ENCODE measurements at places on chromosomes 7 and 10.

- DNase-seq, result no peak
Measured at GRCh38 chr10:113283189-113283588, 269.7 kb upstream of the HABP2 start.

DNA sequence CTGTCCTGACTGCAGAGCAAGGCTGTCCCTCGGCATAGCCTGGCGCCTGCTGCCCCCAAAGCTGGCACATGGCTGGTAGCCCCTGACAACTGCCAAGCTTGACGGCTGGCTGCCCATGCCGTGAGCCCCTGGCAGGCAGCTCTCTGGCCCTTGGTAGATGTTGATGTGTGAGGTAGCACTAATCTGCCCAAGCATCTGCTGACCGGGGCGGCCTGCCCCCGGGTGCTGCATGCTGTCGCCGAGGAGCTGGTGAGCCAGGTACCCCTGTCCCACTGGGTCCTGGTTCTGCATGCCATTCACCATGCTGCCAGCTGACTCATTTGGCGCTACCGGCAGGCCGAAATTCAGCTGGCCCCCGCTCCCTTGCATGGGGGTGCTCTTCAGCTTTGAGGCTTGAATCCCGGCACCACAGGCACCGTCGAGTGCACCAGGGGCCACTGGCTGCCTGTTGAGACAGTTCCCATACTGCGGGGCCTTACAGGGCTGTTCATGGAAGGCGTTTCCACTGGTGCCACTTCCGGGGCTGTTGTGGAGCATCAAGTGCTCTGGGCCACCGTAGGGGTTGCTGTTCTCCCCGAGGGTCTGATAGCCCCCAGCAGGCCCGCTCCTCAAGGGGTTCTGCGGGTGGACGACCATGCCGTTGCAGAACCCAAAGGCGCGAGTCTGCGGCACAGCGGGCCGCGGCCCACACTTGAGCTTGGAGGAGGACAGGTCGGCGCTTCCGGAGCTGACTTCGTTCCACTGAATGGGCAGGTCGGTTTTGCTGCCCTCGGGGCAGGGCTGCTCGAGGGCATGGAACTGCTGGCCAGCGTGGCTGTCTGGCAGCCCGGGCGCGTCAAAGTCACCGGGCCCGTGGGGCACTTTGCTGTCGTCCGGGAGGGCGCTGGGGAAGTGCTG lies 262.2 kb upstream of the INHBA start:
- no peak for DNase-seq

- no peak for DNase-seq
Measured at GRCh38 chr10:62919776-62920175, 103.6 kb upstream of the EGR2 start.

GRCh38 chr7:117186218-117187010 lies 136.4 kb downstream of the WNT2 start:
- no peak for DNase-seq

- DNase-seq, result no peak
Measured at GRCh38 chr7:55992346-55992745, 28.0 kb downstream of the NIPSNAP2 start.

DNA sequence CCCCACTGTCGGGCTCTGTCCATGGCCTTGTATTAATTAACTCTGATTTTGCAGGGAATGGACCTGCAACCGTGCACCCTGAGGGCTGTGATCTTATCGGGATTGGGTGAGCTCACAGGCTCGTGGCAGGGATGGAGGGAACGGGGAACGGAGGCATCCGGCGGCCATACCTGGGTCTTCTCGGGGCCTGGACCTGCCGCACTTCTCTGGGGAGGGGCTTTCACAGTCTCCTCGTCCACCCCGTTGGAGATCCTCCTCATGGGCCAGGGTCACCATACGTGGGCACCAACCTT lies 57.5 kb upstream of the SHH start:
- DNase-seq, result no peak

DNA sequence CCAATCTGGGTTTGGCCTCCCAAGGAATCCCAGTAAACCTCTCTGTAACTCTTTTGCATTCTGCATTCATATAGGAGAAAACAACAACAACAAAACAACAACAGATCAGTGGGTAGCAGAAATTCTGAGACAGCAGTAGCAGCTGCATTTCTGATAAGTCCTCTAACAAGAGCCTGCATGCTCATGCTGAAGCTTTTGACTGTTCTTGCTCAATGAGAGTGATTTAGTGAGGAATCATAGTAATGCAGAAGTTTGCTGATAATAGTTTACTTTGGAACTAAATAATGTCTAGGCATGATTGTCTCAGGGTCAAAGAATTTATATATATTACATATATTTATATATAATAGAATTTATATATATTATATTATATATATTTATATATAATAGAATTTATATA lies 35.2 kb downstream of the BMPER start:
- no peak for DNase-seq

DNA sequence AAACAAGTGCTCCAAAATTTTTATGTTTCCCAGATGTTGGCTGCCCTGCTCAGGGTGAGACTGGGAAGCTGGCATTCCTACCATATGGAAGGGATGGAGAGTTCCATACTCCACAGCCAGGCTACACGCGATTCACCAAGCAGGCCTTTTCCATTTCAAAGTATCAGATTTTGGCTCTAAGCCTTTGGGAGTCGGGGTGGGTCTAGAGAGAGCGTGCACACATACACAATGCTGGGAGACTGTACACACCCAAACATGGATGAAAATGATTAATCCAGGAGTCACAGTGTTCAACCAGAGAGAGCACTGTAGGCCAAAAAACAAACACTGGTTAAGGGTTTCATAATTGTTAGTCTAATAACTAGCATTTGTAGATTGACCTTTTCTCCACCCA lies 295.0 kb downstream of the BICC1 start:
- DNase-seq, result no peak

DNA sequence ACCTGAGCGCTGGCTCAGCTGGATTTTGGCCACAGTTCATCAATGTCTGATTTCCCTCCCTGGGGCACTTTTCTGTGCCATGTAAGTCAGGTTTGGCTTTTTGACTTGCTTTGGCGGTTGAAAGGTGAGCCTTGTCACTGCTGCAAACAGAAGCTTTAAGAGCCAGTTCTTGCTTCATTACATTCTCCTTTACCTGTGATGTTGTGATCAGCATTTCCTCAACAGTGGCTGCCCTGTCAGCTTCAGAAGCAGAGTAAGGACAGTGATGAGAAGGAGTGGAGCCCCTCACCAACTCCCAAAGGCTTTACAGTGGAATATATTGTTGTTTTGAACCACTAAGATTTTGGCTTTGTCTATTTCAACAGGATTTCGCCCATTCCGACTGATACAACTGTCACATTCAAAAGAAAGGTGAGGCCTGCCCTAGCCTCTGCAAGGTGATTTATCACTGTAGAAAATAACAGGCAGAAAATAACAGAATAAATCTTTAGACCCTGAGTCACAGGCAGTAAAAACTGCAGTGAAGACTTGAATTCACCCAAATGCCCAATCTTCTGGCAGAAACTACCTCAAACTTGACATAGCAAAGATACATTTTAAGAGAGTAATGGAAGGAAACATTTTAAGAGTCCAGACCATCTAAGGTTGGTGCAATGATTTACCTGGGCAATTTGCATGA lies 13.3 kb upstream of the DKK1 start:
- DNase-seq, result no peak

GRCh38 chr7:87148332-87148955 lies 3.8 kb upstream of the DMTF1 start:
- DNase-seq, result no peak

DNA sequence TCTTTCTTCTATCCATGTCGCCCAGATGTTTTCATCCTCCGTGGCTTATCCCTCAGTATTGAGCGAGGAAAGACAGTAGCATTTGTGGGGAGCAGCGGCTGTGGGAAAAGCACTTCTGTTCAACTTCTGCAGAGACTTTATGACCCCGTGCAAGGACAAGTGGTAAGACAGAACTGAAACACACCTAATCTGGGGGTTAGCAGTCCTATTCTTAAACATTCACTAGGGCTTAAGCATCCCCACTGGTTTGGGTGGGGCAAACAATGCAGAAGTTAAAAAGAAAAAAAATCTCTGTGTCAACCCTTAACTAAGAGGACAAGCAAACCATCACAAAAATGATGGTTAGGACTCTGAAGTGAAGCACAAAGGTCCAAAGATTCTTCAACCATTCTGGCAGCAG lies 43.8 kb downstream of the SP8 start:
- no peak for DNase-seq

DNA sequence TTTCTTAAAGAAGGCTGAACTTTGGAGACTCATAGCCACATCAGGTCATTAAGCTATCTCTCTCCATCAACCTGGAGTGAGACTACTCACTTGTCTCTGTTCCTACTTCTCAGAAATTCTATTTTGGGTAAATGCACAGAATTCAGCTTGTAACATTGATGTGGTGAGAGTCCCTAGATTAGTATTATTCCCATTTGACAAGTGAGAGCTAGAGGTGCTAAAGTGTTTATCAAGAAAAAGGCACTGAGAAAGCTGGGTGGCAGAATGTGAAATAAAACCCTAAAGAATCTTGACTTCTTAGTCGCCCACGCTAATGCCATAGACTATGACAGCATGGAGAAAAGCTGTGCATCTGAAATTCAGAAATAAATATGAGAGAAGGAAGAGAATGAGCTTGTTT lies 73.4 kb upstream of the PDCD4 start:
- DNase-seq, result no peak

DNA sequence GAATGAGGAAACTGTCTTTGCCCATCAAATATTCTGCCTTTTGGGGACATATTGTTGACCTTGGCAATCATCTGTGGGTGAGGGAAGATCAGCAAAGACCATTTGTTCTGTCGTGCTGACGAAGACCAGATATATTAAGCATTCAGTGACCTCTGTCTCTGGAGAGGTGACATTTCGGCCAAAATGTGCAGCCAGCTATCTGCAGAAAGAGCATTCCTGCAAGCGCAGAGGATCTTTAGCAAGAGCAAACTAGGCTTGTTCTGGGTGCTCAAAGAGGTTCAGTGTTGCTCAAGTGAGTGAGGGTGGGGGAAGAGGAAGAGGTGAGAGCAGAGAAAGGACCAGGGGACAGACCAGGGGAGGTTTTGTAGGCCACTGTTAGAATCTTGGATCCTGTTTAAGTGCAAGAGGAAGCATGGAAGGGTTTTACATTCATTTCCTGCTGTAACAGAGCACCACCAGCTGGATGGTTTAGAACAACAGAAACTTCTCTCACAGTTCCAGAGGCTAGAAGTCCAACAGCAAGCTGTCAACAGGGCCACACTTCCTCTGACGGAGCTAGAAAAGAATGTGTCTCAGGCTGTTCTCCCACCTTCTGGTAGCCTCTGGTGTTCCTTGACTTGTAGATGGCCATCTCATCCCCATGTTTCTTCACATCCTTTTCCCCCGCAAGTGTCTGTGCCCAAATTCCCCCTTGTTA lies 11.2 kb downstream of the C10orf120 start:
- DNase-seq, result no peak

GRCh38 chr7:106425017-106425719 lies 140.4 kb upstream of the NAMPT start:
- no peak for DNase-seq

- no peak for DNase-seq
Measured at GRCh38 chr10:123496996-123497660, 169.0 kb upstream of the GPR26 start.

DNA sequence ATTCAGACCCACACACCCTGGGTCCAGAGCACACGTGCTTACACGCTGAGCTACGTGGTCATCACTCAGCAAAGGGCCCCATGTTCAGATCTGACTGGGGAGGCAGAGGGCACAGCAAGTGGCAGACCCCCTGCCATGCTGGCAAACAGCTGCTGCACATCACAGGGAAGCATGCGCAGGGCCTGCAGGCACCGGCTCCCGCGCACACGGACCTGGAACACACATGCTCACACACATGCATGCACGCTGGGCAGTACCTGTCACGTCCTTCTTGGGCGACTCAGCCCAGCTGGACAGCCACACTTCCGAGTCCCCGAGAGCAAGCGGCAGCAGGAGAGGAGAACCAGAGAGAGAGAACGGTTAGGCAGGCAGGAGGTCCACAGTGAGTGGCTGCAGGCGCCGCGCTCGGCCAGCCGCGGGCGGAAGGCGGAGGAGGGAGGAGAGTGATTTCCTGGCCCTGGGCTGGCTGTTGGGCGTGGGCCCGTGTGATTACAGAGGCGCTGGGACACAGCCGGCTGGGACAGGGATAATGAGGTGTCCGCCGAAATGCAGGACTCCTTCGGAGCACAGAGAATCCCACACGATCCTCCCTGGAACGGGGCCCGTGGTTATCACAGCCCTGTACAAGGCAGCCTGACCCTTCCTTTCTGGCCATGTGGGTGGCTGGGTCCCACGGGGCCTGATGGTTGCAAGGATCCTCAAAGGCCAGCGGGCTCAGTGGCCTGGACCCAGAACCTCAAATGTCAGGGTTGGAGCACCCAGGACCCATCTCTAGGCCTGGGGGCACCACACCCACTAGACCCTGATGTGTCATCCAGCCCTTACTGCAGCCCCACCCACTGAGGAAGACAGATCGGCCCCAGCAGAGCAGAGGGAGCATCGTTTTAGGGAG lies 175.1 kb downstream of the NEURL1 start:
- no peak for DNase-seq

GRCh38 chr7:118372530-118372929 lies 148.0 kb downstream of the ANKRD7 start:
- no peak for DNase-seq

DNA sequence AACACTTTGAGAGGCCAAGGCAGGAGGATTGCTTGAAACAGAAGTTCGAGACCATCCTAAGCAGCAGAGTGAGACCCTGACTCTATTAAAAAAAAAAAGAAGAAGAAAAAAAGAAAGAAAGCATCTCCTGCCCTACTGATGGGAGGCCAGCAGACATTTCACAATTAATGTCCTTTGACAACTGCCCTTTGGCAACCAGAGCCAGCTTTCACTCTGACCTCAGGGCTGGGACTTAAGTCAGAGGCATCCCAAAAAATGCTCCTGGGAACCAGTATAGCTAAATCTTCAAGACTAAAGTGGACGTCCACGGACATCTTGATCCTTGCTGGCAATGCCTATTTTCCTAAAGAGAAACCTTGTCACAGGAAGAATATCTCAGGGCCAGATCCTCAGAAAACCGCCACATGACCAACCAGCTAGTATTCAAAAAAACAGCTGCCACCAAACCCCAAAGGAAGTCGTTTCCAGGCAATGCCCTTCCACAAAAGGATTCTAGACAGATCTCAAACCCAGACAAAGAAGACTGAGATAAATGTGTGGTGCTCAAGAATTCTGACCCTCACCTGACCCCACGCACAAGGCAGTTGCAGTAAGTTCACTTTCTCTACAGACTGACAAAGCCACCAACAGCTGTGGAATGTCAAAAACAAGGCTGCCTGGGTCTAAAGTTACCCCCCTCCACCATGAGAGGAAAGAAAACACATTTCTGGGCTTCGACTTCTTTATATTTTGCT lies 18.4 kb downstream of the GFRA1 start:
- DNase-seq, result no peak

DNA sequence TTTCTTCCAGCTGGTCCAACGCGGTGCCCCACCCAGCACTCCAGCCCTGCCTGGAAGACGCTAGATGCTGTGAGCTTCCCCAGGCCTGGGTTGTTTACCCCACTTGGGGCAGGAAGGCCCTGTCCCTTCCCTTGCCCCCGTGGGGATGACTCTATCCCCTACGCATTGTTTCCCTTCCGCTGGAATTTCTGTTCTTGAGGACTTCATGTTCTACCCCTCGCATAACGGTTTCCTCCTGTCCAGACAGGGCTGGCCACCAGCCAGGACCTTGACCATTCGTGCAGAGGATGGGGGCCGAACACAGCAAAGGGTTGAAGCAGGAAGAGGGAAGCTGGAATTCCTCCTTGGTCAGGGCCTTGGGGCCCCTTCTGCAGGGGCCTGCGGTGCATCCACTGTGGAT lies 14.7 kb upstream of the SERPINE1 start:
- DNase-seq, result no peak

Data from stimulated activated CD8-positive, alpha-beta memory T cell treated with anti-CD3 and anti-CD28 coated beads, Interleukin-7, amount 100 ng/mL, for 1 hour (primary cell).